ENCODE measurements at places on chromosomes 5 and 9.

- no peak for DNase-seq
Measured at GRCh38 chr5:137291031-137291430, 208.1 kb downstream of the SPOCK1 start.

DNA sequence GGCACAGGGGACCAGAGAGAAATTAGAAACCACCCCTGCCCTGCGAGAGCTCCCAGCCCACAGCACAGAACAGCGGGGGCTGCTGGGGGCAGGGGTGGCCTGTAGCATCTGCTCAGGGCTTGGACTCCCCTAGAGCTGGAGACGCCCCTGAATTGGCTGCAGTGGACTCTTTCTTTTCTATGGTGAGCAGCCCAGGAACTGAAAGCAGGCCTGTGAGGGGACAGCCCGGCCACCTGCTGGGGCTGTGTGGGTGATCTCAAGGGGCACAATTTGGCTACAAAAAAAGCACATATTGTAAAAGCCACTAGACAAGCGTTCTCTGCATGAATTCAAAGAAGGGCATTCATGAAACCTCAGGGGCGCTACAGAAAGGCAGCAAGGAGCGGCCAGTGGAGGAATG lies 57.5 kb upstream of the ICE1 start:
- no peak for DNase-seq

- DNase-seq = no peak
Measured at GRCh38 chr9:111622626-111623025, 8.5 kb upstream of the DNAJC25 start.

DNA sequence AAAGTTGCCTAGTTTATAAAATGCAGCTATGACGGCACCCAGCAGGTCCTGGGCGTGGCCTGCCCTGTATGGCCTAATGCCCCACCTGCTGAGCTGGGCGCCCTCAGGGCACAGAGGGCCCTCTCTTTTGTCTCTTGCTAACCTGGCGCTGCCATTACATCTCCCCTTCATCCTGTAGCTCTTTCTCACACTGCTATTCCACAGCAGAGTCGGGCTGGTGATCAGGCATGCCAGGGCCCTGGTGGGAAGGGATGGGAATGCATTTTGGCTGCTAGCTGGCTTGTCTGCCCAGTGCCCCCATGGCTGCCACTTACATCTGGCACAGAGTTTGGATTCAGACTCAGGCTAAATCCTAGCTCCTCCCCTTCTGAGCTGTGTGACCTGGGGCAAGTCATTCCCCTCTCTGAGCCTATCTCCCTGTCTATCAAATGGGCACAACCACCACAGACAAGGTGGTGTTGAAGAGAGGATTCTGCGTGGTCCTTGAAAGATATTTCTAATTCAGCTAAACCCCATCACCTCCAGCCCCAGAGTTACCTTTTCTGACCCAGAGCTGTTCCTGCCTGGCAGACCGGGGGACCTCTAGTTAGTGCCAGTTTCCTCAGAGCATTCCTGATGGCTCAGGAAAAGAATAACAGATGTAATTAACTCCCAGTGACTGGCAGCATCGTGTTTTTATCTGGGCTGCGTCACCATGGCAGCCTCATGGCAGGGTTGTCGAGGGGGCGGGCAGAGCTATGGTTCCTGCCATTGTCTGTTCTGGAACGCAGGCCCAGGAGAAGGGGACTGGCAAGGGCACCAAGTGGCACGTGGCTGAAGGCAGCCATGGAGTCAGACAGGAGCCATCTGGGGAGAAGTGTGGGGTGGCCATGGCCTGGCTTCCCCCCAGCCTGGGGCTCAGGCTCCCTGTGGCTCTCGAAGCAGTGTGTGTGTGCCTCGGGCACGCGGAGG lies 6.3 kb downstream of the PRR7 start:
- no peak for DNase-seq

DNA sequence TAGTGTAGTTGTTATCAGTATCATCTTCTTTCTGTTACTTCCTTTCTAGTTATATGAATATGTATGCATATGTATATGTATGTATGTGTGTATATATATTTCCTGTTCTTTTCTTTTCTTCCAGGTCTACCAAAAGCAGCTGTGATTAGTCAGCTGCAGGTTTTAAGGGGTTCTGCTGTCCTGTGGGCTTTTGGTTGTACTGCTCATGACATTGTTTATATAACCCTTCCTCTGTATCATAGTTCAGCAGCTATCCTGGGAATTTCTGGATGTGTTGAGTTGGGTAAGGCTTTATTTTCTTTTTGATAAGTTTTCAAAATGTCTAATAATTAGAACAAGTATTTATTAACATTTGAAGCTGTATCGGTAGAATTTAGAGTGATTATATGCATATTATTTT lies 23.2 kb downstream of the SLC27A6 start:
- DNase-seq = no peak

GRCh38 chr9:91905991-91906469 lies 44.0 kb downstream of the ROR2 start:
- DNase-seq = no peak

DNA sequence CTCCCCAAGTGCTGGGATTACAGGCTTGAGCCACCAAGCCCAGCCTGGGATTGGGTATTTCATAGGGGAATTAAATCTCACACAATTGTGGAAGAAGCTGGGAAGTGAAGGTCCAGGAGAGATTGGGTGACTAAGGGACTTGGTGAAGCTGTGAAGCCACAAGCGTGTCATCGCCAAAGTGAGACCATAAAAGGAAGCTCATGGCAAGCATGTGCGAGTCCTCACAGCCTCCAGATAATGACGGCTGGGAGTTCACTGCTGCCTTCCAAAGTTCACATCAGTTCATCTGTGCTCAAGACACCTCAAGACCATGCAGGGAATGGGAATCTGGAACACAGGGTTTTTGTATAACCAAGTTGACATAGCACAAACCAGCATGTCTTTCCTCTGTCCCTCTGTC lies 210.6 kb downstream of the MARCHF11 start:
- no peak for DNase-seq

GRCh38 chr5:120779674-120780073 lies 315.6 kb downstream of the PRR16 start:
- no peak for DNase-seq

DNA sequence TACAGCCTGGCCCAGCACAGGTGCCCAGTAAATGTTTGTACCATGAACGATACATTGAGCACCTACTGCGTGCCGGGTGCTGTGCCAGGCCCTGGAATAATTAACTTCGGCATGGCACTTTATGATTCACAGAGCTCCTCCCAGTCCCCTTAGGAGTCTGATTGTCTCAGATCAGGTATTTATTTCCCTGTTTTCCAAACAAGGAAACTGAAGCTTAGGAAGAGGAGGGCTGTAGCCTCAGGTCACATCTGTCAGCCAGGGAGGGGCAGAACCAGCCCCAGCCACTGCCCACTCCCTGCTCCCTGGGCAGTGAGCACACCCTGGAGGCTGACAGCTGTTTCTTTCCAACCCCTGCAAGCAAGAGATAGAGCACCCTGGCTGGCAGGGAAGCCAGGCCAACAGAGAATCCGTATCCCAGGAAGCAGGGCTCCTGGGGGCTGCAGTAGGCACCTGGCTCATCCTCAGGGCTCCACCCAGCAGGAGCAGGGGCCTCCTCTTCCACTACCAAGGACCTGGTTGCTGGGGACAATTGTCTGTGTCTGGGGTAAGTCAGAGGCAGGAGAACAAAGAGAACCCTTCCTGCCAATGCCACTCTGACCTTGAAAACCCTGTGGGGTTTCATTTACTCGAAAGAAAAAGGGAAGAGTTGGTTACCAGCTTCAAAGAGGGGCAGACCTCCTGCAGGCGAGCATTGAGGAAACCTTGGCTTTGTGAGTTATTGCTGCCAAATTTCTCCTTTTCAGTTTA lies 69.0 kb downstream of the DAB2IP start:
- DNase-seq = no peak

- no peak for DNase-seq
Measured at GRCh38 chr9:129854588-129855110, 19.4 kb downstream of the USP20 start.

GRCh38 chr5:72296256-72296655 lies 23.8 kb downstream of the MRPS27 start:
- DNase-seq = no peak

DNA sequence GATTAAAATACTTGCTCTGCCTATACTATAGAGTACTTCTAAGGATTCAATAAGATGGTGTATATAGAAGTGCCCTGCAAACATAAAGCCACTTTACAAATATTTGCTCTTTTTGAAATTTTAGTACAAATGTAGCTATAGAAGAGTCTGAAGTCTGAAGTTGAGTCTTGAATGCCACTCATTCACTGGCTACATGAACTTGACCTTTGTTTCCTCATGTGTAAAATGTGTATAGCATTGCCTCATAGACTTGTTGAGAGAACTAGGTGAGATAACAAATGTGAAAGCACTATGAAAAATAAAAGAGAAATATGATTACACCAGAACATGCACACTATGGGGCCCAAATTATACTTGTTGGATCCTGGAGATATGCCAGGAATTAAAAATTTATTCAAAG lies 244.7 kb downstream of the SEC61B start:
- DNase-seq = no peak

- DNase-seq = no peak
Measured at GRCh38 chr5:138686668-138687067, 66.6 kb upstream of the CTNNA1 start.

DNA sequence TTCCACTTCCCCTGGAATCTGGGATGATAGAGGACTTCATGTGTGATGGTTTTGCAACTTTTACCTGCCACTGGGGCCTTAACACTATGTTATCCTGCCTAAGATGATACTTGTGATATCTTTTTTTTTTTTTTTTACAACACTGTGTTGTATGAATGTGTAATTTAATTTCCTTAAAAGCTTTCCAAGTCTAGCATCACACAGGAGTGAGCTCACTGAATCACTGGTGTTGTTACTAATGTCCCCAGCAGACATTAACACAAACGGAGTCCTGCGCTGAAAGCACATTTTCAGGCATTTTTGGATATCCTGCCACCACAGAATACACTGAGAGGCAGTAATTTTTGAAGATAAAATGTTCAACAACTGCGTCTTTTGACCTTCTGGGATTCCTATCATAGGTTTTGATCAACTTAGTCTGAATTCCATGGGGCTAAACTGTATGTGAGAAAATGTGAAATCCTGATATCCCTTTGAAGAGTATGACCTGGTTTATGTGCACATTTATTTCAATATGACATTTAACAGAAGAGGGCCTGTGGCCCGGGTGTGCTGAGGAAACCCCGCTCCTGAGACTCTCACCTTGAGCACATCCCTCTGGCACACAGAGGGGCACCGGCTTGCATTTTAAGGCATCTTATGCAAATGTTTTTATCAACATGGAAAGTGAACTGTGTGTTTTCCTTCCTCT lies 118.0 kb downstream of the FSTL4 start:
- DNase-seq = no peak

- DNase-seq = peak; percentile 10
Measured at GRCh38 chr9:119963258-119963797, 594.1 kb upstream of the BRINP1 start.

DNA sequence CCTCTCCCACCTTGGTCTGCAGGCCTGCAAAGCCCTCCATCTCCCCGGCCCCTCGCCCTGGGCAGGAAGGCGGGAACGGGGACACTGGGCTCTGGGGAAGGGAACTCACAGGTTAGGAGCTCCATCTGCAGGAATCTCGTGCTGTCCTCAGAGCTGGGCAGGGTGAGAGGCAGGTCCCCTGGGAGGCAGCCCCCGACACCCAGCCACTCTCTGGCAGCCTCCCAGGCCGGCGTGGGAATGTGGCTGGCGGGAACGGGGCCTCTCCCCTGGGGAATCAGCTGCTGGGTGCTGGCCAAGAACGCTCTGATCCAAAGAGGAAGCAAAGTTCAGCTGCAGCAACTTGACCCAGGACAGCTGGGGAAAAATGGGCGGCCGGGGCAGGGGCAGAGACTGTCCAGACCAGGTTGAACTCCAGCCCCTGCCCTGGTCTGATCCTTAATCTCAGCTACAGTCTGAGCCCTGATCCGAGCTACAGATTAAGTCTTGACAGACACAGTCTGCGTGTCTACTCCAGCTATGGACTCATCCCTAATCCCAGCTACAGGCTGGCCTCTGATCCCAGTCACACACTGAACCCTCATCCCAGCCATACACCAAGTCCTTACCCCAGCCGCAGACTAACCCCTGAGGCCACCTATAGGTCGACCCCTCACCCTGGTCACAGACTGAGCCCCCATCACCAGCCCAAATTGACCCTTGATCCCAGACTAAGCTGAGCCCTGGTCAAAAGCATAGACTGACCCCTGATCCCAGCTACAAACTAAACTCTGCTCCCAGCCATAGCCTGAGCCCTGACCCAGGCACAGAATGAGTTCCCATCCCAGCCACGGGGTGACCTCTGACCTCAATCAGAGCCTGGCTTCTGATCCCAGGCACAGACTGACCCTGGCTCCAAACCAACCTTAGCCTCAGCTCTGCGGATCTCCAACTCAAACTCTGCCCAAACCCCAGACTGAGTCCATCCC lies 37.3 kb upstream of the EGFL7 start:
- DNase-seq = no peak

- DNase-seq = no peak
Measured at GRCh38 chr5:76319673-76320072, 83.4 kb upstream of the IQGAP2 start.
